ENCODE measurements at places on chromosomes 3 and 15. TPM values are rescaled to one million over a fixed set of nuclear protein-coding genes. Genes with fewer than 3 reads are reported as not detected.

The LMLN gene
- total RNA-seq, result 3.5 TPM

The SELENOK gene
- total RNA-seq, result 37.0 TPM

The SLC9C1 gene
- total RNA-seq, result not detected

The KBTBD12 gene
- total RNA-seq, result not detected
